Thoracic aorta (tissue), 2 donors: ENCODE measurements at places on chromosomes 12 and 14. TPM values are rescaled to one million over a fixed set of nuclear protein-coding genes. Genes with fewer than 3 reads are reported as not detected.

Gene DPPA3
- not detected for total RNA-seq

Gene ARF6
- total RNA-seq = 33.7 TPM

Gene A2M
- total RNA-seq = 1,118 TPM

DNA sequence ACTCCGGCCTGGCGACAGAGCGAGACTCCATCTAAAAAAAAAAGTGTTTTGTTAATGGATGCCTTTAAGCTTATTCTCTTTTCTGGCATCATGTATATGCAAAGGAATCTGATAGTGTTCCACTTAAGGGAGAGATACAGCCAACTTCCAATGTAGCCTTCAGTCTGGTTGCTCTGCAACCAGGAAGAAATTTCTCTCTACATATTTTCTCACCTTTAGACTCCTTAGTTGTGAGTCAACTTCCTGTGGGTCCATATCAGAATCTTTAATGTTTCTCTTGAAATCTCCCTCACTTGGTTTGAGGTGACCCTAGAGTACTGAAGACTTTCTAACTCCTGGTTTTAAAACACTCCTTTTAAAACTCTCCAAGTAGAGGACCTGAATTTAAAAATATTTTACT lies 340.4 kb downstream of the SLC6A15 start:
- DNase-seq = no peak

- no peak for DNase-seq
Observed at GRCh38 chr14:71481021-71481654, 451.1 kb upstream of the RGS6 start.

DNA sequence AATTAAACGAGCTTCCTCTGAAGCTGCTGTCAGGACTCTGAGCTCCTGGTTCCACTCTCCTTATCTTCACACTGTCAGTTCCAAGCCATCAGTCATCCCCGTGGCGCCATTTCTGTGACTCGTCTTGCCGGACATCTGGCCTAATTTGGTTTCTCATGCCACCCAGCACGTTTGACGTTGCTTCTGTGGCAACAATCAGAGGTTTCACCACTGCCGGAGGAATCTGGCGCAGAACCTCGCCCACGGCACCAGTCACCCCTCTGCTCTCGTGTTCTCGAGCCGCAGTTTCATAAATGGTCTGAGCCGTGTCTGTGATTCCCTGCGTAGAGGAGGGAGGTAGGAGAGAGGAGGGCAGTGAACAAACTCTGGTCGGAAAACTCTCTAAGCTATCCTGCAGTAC lies 29.7 kb downstream of the BDKRB1 start:
- DNase-seq = no peak

DNA sequence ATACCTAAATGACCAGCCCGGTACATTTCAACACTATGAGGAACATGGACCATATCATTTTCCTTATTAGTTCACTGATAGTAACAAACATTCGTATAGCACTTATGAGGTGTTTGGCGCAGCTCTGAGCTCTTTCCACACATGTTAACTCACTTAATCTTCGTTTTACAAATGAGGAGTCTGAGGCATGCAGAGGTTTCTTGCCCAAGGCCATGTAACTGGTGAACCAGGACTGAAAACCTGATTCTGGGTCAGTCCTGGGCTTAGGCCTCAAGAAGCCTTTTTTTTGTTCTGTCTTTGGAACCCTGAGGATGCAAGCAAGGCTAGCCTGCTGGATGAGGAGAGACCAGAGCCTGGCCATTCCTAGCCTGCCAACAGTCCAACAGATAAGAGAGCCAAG lies 55.0 kb downstream of the C14orf132 start:
- no peak for DNase-seq

- no peak for DNase-seq
Observed at GRCh38 chr12:26044007-26044394, 80.8 kb downstream of the BHLHE41 start.

DNA sequence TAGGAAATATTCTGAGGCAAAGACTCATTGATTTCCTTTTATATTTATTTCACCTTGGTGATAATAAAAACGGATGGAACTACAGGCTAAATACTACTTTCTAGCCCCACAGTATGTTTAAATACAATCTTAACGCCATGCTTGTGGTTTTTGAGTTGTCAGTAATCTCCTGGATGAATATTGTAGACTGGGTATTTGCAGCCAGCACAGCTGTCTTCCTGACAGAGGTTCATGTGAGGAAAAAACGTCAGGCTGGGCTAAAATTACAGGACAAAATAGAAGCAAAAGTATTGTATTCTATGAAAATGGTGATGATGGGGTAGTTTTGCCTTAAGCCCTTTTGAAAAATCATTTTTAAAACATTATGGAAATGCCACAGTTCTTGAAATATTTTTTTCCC lies 140.9 kb downstream of the CCDC91 start:
- no peak for DNase-seq

DNA sequence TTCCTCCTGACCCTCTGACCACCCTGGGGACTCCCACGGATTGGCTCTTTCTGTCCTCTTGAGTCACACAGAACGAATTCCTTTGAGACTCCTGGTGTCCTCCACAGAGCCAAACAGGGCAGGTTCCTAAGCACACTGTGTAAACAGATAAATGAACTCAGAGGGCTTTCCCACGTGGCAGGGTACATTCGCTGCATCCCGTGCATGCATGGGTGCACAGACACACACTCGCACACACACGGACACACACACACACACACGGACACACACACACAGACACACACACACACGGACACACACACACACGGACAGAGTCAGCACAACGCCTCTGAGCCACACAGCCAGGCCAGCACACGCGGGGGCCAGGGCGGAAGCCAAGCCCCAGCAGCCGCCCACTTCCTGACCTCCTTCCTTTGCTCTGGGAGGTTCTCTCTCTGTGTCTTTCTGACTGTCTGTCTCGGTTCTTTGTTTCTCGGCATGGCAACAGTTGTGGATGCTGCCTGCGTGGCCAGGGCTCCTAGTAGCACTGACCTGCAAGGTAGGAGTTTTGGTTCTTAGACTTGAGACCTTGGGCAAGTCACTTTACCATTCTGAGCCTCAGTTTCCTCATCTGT lies 706 bp downstream of the CRACR2A start:
- no peak for DNase-seq

GRCh38 chr12:42945927-42946326 lies 356.4 kb upstream of the PRICKLE1 start:
- DNase-seq = no peak
